ENCODE measurements at places on chromosomes 4 and X.

- DNase-seq, result no peak
Measured at GRCh38 chr4:119697887-119698393, 69.3 kb upstream of the PDE5A start.

GRCh38 chrX:120406638-120407037, 44.7 kb downstream of the ATP1B4 start:
- DNase-seq, result no peak

DNA sequence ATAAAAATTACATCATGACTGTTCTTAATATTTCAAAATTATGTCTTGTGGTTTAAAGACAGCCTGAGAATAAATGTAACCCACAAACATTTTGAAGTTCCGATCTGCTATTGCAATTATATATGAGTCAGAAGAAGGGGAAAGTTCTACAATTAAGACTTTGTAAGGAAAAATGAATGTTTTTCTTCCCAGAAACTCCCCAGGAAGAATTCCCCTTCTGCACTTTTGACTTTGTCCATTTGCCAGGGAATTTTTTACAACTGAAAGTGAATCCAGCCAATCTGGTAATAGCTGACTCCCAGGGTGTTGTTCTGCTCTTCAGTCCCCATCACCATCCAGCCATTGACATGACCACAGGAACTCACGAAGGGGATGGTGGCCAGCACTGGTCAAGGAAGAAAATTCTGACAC, 61.6 kb upstream of the NOCT start:
- DNase-seq, result no peak

- peak; percentile 12 for DNase-seq
Measured at GRCh38 chr4:69823481-69824186, 36.3 kb downstream of the SULT1E1 start.

DNA sequence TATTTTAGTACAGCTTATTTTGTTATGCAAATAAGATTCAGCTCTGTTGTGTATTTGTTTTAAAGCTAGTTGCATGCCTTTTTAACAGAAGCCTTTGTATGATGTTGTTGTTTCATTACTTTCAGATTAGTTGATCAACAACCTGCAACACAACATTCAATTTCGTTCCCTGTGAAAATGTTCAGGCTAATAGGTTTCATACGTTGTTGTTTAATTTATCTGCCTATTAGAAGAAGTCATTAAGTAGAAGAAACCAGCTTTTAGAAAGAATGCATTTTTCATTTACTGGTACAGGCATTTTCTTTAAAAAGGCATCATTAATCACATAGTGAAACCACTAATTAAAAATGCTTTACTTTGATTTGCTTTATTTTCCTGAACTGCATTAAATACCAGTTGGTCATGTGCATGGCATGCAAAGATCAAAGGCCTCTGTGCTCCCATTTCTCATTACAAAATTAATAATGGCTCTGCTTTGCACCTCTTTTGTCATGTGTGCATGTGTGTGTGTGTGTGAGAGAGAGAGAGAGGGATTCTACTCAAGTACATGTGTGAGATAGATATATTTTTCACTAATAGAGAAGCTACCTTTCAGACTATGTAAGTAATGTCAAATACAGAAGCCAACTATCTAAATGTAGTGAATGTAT, 29.2 kb upstream of the CTSO start:
- no peak for DNase-seq

Measured in HuH-7 (cell line).